ENCODE measurements at places on chromosomes 1 and 21. TPM values are rescaled to one million over a fixed set of nuclear protein-coding genes. Genes with fewer than 3 reads are reported as not detected.
A peak's percentile ranks its signal among the peaks of the same experiment; 100 is the strongest.

DNA sequence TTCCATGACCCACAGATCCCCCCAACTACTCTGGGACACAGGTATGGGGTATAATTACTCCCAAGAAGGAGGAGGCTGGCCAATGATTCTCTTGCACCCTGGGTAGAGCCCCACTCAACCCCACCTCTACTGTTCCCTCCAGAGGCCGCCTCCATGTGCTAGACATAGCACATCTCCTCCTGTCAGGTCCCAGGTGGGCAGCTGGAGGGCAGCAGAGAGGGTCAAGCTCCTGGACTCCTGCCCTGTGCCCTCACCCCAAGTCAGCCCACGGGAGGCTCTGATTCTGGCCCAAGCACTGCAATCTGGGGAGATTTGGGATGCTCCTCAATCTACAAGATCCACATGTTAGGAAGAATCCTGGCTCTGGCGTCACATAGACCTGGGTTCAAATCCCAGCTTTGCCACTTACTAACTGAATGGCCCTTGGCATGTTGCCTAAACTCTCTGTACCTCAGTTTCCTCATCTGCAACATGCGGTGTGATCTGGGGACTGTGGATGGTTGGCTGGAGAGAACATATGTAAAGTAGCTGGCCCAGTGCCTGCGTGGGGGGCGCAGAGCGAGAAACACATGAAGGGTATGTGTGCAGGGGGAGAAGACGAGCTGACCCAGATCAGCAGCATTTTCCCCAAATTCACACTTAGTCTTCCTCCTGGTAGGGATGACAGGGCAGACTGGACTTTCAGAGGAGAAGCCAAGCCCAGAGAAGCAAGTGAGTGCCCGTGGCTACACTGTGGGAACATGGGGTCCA is 23.2 kb downstream of the TNNT2 start:
- H3K36me3 ChIP-seq = peaks cover 7% of the 10 kb centered on the region
- H3K27ac ChIP-seq = no peak overlapping the region
- H3K4me3 ChIP-seq = no peak overlapping the region
- no peaks in the 10 kb centered on the region for H3K27me3 ChIP-seq
- no peaks in the 10 kb centered on the region for H3K4me1 ChIP-seq
- DNase-seq = no peak

- H3K27me3 ChIP-seq = peaks cover 23% of the 10 kb centered on the region
These were observed 88.8 kb upstream of the ZBTB40 start for GRCh38 chr1:22362626-22363402.

GRCh38 chr1:210505601-210506496 is 177.1 kb downstream of the HHAT start:
- no peaks in the 10 kb centered on the region for H3K27me3 ChIP-seq
- no peak overlapping the region for H3K4me3 ChIP-seq
- peak overlapping the region; percentile 39 for H3K27ac ChIP-seq
- no peaks in the 10 kb centered on the region for H3K36me3 ChIP-seq

- no peaks in the 10 kb centered on the region for H3K27me3 ChIP-seq
- no peaks in the 10 kb centered on the region for H3K36me3 ChIP-seq
- H3K4me1 ChIP-seq = no peaks in the 10 kb centered on the region
- no peak for DNase-seq
- H3K4me3 ChIP-seq = no peak overlapping the region
- no peak overlapping the region for H3K27ac ChIP-seq
These were observed 78.5 kb downstream of the CSMD2 start for GRCh38 chr1:34086561-34086960.

GRCh38 chr1:69750638-69751037 is 182.9 kb downstream of the LRRC7 start:
- H3K4me1 ChIP-seq = no peaks in the 10 kb centered on the region
- no peaks in the 10 kb centered on the region for H3K27me3 ChIP-seq
- DNase-seq = no peak
- H3K36me3 ChIP-seq = no peaks in the 10 kb centered on the region
- no peak overlapping the region for H3K27ac ChIP-seq

DNA sequence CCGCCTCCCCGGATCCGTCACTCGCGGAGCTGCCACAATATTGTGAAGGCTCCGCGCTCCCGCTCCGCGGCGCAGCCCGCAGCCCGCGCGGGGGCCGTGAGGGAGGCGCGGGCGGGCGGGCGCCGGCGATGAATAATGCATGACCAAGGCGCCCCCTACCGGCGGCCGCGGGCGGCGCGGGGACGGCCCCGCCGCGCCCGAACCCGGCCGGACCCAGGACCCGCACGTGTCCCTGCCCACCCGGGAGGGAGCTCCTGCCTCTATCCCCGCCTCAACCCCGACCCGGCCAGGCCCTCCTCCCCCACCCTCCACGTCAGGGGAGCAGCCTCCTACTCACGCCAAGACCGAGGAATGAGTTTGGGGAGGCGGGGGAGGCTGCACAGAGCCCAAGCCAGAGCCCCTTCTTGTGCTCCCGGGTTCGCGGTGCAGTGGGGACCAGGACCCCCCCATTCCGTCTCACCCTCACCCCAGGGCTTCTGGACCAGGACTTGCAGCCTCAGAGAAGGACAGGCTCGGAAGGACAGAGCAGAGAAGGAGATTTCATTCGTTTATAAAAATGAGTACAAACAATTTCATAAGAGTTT is 70.8 kb upstream of the CASZ1 start:
- peaks cover 74% of the 10 kb centered on the region for H3K27me3 ChIP-seq
- H3K27ac ChIP-seq = no peak overlapping the region
- peaks cover 8% of the 10 kb centered on the region for H3K4me1 ChIP-seq
- no peaks in the 10 kb centered on the region for H3K36me3 ChIP-seq
- H3K4me3 ChIP-seq = peak overlapping the region; percentile 50
- peak; percentile 66 for DNase-seq

- H3K4me3 ChIP-seq = no peak overlapping the region
- no peaks in the 10 kb centered on the region for H3K36me3 ChIP-seq
- peak overlapping the region; percentile 79 for H3K27ac ChIP-seq
- peaks cover 20% of the 10 kb centered on the region for H3K4me1 ChIP-seq
These were observed 35.9 kb upstream of the CTTNBP2NL start for GRCh38 chr1:112359961-112360767.

DNA sequence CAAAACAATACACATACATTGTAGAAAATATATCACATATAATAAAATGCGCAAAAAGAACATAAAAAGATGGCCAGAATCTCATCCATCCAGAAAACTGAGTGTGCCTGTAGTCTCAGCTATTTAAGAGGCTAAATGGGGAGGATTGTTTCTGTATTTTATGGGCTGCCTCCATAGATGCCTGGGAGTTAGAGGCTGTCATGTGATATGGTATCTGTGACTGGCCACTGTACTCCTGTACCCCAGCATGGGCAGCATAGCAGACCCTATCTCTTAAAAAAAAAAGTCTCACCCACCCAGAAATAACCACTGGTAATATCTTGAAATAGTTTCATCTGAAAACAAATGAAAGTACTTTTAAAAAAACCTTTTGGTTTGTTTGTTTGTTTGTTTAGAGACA is 3.5 kb upstream of the TLCD4 start:
- no peak overlapping the region for H3K4me3 ChIP-seq
- H3K27me3 ChIP-seq = no peaks in the 10 kb centered on the region
- H3K27ac ChIP-seq = no peak overlapping the region
- peaks cover 7% of the 10 kb centered on the region for H3K4me1 ChIP-seq
- DNase-seq = no peak
- no peaks in the 10 kb centered on the region for H3K36me3 ChIP-seq

Gene FMOD
- total RNA-seq = 7.4 TPM

Gene FMO2
- 25.1 TPM for total RNA-seq

Data from heart right ventricle (tissue), 16 donors.